ENCODE measurements at places on chromosomes 4 and X.

DNA sequence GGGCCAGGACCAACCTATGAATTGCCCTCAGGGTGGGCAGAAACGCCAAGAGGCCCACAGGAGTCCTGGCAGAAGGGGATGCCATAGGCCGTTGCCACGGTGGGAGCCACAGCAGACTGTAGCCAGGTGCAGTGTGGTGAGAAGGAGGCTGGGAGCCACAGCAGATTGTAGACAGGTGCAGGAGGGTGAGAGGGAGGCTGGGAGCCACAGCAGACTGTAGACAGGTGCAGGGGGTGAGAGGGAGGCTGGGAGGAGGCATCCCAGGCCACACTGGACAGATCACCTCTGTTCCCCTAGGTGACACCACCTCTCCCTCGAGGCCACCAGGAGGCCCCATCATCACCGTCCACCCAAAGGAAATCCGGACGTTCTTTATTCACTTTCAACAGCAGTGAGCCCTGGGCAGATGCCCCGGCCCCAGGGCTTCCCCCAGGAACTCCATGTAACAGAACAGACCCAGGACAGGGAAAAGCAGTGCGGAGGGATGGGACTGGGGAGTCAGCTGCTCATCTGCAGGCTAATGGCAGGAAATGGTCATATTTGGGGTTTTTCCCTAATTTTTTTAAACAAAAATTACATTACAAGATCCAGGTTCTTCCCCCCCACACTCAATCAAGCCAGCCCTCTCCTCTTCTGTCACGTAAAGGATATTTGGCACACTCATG is 19.5 kb upstream of the MRFAP1 start:
- no peak for DNase-seq

- DNase-seq, result no peak
Observed at GRCh38 chrX:119455264-119455663, 13.0 kb upstream of the SLC25A5 start.

DNA sequence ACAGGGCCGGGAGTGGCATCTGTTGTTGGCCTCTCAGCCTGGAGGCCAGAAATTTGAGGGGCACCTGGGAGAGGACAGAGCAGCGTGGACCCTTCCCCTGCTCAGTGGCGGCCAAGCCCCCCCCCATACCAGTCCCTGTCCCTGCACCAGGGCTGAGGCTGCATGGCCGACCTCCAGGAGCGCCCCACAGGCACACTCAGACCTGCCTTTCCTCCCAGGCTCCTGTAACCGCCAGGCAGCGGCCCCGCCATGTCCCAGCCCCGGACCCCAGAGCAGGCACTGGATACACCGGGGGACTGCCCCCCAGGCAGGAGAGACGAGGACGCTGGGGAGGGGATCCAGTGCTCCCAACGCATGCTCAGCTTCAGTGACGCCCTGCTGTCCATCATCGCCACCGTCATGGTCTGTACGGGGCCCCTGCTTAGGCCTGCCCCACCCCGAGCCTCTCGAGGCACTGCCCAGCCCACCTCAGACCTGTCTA is 15.3 kb downstream of the TMEM175 start:
- no peak for DNase-seq

DNA sequence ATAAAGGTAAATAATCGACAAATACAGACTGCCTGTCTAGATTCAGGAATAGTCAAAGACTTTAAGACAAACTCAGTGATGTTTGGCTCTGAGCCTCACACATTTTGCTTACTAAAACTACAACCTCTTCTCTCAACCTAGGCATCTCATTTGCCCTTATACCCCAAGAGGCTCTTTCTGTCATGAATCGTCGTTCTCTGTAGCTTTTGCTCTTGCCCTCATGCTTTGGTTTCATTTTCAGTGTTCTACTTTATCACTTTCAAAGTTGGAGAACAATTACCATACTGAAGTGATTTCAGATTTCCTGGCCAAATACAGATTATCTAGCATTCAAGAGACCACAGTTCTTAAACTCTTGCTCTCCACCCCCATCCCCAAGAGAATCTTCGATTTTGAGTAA is 114.1 kb upstream of the RAP2C start:
- DNase-seq, result no peak

DNA sequence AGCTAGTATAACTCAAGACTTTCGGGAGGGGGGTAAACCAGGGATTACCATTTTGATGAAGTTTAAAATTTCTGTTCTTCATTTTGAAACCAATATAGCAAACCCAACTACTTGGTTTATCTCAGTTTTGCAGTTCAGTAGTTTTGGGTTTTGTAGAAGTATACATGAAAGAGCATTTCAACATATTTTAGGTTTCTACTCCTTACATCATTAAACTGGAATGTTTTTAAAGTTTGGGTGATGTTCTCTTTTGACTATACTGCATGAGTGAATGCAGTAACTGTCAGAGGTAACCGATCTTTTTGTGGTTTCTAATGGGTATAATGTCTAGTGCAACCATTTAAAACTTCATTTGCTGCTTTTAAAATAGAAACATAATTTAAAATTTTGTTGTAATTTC is 248.3 kb upstream of the MAD2L1 start:
- no peak for DNase-seq

DNA sequence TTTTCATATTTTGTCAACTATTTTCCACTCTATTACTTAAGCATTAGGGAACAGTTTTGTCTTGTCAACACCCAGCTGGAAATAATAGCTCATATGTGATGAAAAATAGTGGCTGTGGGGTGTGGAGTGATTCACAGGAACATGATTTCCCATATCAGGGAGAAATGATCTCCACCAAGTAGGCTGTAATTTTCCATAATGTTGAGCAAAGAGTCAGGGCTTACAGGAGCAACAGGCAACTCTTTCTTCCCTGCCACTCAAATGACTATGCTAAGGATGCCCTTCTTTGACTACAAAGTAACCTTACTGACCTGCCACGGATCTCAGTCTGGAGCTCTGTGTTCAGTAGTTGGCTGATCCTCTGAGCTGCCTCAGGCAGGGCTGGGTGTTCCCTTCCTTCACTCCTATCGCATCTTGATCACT is 90.0 kb upstream of the GATB start:
- DNase-seq, result no peak

DNA sequence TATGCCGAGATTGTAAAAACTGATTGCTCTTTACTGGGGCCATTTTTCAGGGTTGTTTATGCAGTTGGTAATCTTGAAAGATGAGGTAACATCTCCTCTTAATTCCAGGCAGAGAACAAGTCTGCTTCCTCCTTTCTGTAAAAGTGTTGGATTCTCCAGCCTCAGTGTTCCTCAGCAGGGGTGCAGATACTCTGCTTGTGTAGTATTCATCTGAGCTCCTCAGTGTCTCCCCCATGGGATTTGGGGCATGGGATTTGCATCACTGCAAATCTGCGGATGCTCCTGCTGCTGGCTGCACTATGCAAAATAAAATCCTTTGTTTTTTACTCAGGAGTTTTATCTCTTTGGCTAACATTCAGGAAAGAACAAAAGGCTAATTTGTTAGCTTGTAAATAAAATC is 104.9 kb upstream of the ATP8A1 start:
- DNase-seq, result no peak

DNA sequence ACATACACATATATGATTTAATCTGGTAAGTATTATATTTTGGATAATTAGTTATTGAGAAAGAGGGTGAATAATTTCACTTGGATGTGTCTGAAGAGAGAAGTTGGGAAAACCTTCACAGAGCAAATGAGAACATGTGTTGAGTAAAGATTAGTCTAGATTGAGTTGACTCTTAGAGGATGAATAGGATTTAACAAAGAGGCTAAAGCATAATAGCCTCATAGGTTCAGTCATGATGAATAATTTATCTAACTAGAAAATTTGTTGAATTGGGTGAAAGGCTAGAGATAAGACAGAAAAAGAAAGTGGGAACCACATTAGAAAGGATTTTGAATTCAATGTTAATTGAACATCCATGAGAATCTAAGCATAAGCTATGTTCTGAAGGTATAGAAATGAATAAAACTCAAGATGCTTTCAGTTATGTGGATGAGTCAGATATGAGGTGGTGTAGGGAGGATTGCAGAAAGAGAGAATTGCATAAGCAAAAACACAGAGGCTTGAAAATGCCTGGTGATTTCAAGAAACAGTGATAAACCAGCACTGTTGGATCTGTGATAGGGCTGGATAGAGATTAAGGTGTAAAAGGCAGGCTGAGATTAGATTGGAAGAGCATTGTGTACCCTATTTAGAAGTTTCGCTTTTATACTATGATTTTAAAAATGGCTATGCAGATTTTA is 207.6 kb upstream of the NR3C2 start:
- DNase-seq, result no peak

- no peak for DNase-seq
Observed at GRCh38 chrX:57177070-57177469, 39.9 kb upstream of the SPIN2A start.

GRCh38 chr4:186700746-186701145 is 22.9 kb downstream of the FAT1 start:
- no peak for DNase-seq

DNA sequence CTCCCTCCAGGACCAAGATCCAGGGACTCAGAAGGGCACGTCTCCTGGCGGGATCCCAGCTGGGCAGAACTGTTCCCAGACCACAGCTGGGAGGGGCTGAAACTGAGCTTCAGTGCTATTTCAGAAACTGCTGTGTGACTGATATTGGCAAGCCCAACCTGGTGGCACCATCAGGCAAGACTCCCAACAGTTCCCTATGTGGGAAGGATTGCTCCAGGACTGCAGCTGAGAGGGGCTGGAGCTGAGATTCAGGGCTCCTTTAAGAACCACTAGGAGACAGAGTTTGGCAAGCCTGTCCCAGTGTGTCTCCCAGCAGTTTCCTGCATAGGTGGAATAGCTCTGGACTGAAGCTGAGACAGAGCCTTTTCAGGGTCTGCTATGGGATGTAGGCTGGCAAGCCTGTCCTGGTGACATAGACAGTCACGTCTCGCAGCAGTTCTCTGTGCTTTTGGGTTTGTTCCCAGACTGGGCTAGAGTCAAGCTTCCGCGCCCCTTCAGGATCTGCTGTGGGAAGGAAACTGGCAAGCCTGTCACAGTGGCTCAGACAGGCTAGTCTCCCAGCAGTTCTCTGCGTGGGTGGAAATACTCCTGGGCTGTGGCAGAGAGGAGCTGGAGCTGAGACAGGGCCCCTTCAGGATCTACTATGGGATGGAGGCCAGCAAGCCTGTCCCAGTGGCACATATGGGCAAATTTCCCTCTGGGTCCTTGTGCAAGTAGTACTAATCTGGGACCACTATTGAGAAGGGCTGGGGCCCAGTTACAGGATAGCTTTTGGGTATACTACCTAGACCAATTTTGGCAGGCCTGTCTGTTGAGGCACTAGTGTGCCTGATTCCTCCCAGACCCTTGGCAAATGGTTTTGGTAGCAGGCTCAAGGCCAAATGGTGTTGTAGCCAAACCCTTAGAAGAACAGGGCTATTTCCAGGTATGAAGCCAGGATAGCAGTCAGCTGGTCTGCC is 20.2 kb upstream of the MED14 start:
- DNase-seq, result no peak
